ENCODE measurements at places on chromosomes 7 and 10.

DNA sequence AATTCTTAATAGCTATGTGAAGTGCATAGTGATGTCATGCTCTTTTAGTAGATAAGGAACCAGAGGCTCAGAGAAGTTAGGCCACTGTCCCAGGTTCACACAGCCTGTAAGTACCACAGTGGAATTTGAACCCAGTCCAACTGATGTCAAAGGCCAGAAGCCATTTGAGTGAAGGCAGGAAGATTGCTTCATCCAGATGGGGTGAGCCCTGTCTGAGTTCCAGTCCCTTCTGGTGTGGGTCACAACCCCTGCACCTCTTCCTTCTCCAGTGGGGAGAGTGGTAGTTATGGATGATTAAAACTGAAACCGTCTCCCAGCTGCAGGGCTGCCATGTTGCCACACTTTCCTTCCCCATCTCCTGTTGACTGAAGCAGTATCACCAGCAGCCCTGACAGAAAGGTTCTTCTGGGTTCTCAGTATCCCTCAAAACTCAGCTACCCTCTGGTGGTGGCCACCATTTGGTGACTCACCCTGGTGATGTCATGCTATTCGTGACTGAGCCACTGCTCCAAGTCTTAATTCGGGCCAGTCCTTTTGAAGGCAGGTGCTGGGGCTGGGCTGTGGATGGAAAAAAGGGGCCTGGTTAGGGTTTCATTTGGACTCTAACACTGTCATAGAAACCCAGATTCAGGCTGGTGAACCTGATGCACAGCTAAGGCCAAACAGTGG, 1.5 kb upstream of the C10orf95 start:
- DNase-seq, result no peak

DNA sequence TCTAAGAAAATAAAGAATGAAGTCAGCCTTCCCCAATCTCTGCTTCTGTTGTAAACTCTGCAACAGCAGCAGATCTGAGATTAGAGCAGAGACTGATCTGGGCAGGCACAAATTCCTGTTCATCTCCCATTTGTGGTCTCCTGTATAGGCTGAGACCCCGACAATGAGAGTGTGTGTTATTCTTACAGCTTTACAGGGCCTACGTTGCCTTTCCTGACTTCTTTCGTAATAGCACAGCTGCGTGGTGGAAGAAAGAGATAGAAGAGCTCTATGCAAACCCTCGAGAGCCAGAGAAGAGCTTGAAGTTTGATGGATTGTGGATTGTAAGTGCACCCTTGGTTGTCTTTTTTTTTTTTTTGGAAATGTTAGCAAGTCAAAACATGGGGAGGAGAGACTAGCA, 72.1 kb downstream of the PRSS58 start:
- DNase-seq, result no peak

DNA sequence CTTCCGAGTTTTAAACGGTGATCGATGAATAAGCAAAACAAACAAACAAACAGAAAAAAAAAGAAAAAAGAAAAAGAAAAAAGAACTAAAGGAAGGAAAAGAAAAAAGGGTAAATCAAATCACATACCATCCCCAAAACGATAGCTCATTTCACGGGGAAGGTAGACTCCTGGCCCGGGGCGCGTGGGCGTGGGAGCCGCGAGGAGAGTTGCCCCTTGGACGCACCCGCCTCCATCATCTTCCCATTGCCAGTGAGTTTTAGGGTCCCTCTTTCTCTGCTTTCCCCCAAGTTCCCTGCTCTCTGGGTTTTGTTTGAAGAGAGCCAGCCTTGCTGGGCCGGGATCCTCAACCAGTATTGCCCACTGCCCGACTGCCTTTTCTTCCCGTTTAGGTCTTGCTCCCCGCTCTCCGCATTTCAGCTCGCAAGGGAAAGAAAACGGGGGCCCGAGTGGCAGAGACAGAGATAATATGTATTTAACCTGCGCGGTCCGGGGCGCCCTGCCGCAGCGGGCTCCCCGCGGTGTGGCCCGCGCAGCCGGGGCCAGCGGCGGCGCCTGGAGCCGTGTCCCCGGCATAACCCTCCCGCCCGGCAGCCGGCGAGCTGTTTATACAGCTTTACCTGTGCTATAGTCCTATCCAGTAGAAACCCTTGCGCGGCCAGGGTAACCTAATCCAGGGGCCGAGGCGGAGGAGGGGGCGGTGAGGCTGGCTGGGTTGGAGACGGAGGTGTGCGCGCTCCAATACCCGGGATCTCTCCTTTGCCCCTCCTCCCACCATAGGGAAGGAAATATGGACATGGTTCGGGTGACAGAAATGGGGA, 5.2 kb upstream of the GATA3 start:
- DNase-seq, result no peak

- no peak for DNase-seq
Measured at GRCh38 chr7:68250143-68250542, 1253.5 kb downstream of the TYW1 start.

- DNase-seq, result no peak
Measured at GRCh38 chr7:15209429-15209828, 306.9 kb upstream of the DGKB start.

DNA sequence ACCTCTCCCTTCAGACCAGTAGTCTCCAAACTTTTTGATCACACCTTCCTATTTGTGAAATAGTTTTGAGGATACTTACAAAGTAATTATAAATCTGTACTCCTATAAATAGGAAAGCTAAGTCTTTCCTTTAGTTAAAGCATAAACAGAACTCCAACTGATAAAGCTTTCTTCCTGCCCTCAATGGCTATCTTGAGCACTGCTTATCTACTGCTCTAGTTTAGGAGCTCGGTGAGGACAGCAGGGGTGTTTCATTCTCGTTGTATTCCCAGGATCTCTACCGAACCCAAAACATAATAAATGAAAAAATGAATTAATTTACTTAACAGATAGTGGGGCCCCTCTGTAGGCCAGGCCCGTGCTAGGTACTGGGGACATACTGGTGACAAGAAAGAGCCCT, 17.7 kb downstream of the SORBS1 start:
- no peak for DNase-seq

- DNase-seq, result no peak
Measured at GRCh38 chr10:61283481-61284221, 169.5 kb downstream of the TMEM26 start.

DNA sequence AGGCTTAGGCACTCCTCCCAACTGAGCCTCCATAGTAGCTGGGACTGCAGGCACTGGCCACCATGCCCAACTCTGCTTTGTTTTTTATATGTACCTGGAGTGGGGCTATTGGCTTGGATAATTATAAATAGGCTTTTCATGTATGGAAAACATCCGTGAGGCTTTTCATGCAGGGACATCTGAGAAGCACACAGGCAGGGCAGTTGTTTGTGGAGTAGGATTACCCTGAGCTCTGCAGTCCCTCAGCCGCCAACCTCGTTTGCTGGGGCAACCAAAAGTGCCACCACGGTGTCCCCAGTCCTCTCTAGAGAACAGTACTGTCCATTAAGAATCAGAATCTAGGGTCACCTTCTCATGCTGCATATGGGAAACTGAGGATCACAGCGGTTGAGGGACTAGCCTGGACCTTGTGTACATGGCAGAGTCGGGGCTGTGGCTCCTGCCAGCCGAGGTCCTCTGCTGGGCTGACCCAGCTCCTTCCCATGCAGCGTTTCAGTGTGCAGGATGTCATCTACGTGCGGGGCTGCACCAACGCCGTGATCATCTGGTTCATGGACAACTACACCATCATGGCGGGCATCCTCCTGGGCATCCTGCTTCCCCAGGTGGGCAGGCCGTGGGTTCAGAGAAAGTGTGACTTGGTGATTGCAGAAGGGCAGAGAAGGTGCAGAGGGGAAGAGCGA, 54.5 kb downstream of the TSPAN15 start:
- no peak for DNase-seq

DNA sequence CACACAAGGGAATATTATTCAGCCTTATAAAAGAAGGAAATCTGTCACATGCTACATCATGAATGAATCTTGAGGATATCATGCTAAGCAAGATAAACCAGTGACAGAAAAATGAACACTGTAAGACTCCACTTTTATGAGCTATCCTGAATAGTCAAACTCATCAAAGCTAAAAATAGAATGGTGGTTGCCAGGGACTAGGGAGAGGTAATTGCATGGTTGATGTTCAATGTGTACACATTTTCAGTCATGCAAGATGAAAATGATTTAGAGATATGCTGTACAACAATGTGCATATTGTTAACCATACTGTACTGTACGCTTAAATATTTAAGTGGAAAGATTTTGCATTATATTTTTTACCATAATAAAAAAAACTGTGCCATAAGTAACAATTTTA, 1349.1 kb downstream of the XPNPEP1 start:
- no peak for DNase-seq

- DNase-seq, result no peak
Measured at GRCh38 chr7:105690325-105690945, 109.1 kb upstream of the EFCAB10 start.

- DNase-seq, result no peak
Measured at GRCh38 chr10:10860455-10860976, 157.2 kb upstream of the CELF2 start.

GRCh38 chr7:11714205-11714604, 117.8 kb downstream of the THSD7A start:
- DNase-seq, result no peak

- no peak for DNase-seq
Measured at GRCh38 chr7:20958572-20958971, 171.9 kb upstream of the SP8 start.

GRCh38 chr7:117828825-117829224, 44.4 kb downstream of the CTTNBP2 start:
- DNase-seq, result no peak

DNA sequence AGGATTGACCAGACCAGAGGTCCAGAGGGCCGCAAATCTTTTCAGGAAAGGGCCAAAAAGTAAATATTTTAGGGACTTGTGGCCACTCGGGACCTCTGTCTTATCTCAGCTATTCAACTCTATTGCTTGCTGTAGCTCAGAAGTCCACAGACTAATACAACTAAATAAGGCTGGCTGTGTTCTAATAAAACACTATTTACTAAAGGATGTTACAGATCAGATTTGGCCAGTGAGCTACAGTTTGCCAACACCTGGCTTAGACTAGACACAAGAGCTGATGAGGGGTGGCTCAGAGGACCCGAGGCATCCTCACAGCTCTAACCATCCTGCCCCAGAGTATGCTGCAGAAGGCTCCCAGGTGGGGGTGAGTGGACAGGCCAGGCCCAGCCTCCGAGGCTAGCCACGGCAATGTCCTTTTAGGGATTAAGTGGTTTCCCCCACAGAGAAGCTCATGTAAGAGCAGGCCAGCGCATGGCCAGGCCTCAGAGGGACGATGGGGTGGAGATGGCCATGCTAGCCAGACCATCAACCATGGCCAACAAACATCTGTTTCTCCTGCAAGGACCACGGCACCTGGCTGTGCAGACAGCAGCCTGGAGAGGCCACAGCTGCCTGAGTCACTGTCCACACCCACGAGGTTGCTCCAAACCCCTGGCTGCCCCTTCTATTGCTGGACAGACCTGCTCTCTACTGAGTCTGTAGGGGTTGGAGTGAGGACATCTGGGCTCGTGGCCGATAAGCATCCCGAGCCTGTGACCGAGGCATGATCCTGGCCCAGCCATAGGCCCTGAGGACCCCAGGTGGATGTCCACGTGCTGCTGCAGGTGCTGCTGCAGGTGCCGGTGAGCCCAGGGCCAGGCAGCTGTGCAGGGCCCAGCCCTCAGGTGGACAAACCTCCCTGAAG, 76.5 kb downstream of the AFAP1L2 start:
- no peak for DNase-seq

DNA sequence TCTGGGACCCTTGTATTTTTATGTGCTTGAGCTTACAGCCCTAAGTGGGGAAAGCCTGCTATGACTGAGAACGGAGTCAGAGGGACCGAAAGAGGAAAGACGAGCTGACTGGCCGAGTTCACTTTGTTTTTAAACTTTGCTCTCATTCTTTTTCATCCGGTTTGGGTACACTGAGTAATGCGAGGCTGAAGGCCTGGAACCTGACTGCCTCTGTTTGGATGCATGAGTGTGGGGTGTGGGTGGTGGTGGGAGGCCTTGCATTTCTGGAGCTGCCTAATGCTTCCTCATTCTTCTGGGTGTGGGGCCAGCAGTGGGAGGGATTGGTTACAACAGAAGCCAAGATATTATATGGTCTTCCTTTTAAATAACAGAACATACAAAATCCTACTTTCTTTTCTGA, 155.5 kb downstream of the BUB3 start:
- no peak for DNase-seq

- DNase-seq, result no peak
Measured at GRCh38 chr7:712381-713138, 13.9 kb upstream of the DNAAF5 start.

DNA sequence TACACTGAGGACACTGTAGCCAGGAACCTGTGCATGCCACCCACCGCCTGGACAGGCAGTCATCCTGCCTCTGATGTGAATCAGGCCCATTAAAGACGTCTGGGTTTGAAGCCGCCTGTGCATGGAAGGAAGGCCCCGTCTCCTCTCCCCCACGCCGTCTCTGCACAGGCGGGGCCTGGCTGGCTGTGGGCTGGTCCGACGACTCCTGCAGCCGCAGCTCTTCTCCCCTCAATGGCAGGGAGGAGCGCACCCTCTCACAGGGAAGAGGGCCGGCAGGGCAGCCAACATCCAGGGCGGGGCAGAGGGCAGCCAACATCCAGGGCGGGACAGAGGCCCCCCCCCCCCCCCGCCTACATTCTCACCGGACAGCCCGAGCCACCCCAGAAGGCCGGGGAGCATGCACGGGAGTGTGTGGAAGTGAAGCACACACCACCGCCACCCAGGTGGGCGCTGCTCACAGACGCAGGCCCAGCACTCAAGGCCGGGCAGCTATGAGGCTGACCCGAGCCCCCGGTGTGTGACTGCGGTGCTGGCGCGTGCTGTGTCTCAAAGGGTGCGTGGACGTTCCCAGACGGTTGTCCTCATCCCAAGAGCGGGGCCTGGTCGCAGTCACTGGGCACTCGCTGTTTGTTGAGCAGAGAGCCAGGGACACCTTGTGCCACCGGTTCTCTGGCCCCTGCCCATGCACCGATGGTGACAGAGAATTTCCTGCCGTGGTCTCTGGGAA, 19.1 kb downstream of the DPYSL4 start:
- DNase-seq, result no peak

DNA sequence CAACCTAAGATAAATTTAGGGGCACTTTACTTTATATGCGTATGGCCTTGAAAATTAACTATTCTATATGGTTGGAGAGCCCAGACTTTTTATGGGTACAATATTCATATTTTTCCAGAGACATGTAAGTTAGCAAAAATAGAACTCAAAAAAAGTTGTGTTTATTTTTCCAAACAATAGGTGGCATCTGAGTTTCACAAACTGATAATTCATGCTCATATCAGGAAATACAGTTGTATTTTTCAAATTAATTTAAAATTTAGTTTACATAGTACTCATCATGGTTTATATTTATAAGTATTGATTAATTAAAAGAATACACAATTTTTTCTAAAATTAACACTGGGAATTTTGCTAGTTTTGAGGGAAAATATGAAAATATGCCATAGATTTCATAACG, 34.6 kb downstream of the ANKRD7 start:
- DNase-seq, result no peak

GRCh38 chr7:151461096-151461941, 21.4 kb upstream of the CRYGN start:
- DNase-seq, result no peak
